ENCODE measurements at places on chromosomes 4 and X. TPM values are rescaled to one million over a fixed set of nuclear protein-coding genes. Genes with fewer than 3 reads are reported as not detected.

Gene KLF8
- 23.6 TPM for total RNA-seq

- DNase-seq, result no peak
These were observed 2.4 kb downstream of the ANKRD50 start for GRCh38 chr4:124710015-124710741.

- no peak for DNase-seq
These were observed 4.3 kb upstream of the FGG start for GRCh38 chr4:154616731-154617130.

DNA sequence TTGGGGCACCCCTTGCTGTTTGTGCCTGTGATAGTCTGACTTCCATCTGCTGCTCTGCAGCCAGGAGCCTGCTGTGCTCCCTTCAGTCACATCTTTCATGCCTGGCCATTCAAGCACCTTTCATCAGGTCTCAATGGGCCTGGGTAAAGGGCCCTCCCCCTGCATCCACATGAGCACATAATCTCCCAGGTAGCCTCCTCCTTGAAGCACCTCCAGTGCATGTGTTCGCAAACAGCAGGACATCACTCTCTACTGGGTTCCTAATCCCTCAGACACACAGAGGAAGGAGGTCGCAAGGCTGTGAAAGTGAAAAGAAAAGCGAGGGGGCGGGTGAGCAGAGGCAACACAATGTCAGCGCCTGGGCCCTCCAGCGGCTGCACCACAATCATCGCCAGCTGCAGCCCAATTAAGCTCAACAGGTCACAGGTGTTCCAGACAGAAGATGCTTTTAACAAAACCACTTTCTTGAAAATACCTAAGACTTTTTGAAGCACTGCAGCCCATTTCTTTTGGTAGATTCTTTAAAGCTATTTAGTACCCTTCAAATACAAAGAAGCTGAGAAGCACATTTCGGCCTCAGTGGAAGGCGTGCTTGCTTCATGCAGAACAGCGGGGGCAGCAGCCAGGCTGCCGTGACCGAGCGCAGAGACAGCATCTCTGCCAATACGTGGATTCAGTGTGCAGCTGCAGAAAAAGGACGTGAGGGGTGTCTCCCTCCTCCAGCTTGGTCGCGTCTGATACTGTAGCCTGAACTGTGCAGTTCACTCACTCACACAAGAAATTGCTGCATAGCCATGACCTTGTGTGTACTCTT, 92.2 kb upstream of the SPRY1 start:
- no peak for DNase-seq

GRCh38 chr4:2461246-2461960, 7.5 kb upstream of the RNF4 start:
- DNase-seq, result no peak

Gene MAGEB2
- total RNA-seq, result not detected

DNA sequence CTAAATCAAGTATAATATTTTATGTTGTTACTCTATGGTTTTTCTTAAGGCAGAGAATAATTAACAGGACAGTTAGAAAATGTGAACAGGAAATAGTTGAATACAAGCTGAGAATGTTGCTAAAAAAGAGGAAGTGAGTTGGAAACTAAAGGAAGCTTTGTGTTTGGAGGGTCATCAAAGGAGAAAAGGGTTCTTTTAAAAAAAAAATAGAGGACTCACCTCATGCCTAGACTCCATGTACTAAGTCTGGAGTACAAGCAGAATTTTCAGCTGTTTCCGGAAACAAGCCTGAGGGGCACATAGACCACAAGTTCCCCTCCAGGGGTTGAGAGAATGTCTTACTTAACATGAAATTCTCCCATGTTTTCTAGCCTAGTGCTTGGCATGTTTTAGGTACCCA, 20.1 kb upstream of the MAP7D3 start:
- no peak for DNase-seq

Gene SERPINA7
- not detected for total RNA-seq

DNA sequence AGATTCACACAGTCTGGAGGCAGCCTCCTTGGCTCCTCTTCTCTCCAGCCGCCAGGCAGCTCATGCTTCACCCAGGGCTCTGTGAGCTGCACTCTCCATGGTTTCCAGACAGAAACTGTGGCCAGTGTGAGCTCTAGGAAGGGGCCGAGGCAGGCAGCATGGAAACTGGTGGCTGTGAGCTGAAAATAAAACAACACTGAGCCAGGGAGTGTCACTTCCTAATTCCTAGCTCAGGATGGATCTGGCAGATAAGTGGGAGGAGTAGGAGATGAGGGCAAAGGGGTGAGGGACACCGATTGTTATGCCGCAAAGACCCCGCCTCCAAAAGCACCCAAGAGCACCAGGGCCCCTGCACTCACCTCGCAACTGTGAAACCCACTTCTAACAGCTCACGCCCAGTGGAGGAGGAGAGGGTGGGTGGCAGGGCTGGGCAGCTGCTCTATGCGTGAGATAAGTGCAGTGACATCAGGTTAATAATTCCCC, 69.8 kb downstream of the FHDC1 start:
- no peak for DNase-seq

GRCh38 chr4:75919920-75920319, 17.7 kb upstream of the PPEF2 start:
- no peak for DNase-seq

DNA sequence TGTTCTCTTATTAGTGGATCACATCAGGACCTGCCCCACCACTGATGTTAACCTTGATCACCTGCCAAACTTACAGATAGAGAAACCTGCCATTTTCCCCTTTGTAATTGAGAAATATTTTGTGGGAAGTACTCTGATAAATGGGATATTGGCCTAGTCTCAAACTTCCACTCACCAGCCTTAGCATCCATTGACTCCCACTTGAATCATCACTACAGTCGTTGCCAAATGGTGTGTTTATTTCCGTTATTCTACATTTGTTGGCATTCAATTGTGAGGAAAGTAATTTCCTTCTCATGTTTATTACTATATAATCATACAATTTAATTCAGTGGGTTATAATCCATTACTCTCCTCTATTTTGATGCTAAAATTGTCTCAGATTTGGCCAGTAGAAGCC, 156.4 kb upstream of the CXCL13 start:
- DNase-seq, result no peak

All from breast epithelium (tissue), 4 donors.